ENCODE measurements at places on chromosomes 2 and 18.

GRCh38 chr2:20400787-20401488 lies 45.9 kb upstream of the RHOB start:
- no peak for DNase-seq

DNA sequence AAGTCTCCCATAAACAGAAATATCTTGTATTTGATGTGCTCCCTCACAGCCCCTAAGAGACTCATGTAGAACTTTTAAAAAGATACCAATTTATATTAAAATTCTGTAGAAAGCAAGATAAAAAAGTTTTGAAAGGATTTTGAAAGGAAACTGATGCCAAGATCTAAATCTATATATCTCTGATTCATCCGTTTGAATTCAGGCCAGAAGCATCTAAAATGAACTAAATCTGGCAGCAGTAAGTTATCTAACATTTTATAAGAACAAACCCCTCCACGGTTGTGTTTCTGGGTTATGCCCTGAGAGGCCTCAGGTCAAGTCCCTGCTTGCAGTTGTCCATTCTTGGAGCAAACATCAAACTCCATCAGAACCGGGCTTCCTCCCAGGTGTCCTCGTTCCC lies 165.8 kb downstream of the FBXO15 start:
- no peak for DNase-seq

GRCh38 chr2:42754776-42755140 lies 9.2 kb downstream of the OXER1 start:
- DNase-seq: no peak

GRCh38 chr2:221635949-221636348 lies 63.8 kb upstream of the EPHA4 start:
- no peak for DNase-seq

- no peak for DNase-seq
Measured at GRCh38 chr2:159605441-159606178, 10.7 kb downstream of the BAZ2B start.

- DNase-seq: no peak
Measured at GRCh38 chr2:10333966-10334365, 31.3 kb downstream of the HPCAL1 start.

DNA sequence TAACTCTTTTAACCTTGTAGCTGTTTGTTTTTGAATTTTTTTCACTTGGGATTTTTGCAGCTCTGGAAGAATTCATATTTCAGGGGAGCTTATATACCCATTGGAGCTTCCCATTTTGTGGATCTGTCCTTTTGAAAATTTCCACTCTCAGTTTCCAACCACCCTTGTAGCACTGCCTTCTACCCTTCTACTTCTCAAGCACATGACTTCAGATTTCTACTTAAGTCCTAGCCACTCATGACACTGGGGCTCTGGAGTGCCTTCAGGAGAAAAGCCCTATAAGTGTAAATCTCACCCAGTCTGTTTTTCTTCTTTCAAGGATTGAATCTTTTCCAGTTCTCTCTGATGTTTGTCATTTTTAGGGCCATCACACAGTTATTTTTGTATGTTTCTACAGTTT lies 283.7 kb upstream of the KCNH7 start:
- no peak for DNase-seq

GRCh38 chr2:156191527-156191926 lies 141.0 kb downstream of the NR4A2 start:
- no peak for DNase-seq

DNA sequence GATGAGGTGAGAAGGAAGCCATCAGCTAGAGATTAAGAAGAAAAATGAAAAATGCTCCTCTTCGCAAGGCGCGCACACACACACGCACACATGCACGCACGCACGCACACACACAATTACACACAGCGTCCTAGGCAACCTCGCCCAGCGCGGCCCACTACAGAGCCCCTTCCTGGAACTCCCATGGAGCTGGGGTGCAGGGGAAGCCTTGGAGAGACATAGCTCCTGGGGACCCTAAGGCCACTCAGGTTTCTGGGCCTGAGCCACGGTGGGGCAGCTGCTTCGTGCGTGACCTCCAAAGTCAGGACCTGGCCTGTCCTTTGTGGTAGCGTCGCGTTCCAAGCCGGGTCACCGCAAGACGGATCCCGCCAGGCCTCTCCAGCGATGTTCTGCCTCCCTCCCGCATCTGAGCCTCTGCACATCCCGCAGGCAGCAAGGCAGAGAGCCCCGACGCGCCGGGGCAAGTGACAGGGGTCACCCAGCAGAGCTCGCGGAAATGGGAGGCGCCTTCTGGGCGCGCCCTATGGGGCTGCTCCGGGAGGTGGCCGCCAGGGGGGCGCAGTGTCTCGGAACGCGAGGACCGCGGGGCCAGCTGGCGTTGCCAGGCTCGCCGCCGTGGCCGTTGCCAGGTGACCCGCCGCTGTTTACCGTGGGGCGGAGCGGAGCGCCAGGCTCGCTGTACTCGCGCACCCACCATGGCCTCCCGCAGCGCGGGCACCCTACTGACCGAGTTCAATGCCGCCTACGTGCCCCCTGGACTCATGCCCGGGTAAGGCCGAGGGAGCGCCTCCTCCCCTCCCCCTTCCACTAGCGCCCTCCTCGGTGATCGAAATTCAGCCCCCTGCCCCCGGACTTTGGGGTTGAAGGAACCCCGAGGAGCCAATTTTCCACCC lies 79.0 kb downstream of the CIB4 start:
- DNase-seq: no peak

GRCh38 chr18:58955738-58956137 lies 91.1 kb downstream of the ZNF532 start:
- no peak for DNase-seq

DNA sequence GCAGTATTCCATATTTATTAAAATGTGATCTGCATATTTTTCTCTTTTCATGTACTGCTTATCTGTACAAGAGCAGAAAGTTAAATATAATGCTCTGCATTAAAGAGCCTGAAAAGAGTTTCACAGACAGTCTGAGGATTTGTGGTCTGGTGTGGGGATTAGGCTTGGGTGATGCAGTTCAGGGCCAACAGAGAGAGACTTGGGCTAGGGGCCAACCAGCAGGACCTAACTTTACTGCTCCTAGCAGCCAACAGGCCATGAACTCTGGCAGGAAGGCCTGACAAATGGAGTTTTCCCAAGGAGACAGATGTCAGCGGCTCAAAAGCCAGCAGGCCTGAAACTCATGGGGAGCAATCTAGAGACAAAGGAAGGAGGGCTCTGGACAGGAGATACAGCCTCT lies 169.6 kb downstream of the LRRTM1 start:
- DNase-seq: no peak

DNA sequence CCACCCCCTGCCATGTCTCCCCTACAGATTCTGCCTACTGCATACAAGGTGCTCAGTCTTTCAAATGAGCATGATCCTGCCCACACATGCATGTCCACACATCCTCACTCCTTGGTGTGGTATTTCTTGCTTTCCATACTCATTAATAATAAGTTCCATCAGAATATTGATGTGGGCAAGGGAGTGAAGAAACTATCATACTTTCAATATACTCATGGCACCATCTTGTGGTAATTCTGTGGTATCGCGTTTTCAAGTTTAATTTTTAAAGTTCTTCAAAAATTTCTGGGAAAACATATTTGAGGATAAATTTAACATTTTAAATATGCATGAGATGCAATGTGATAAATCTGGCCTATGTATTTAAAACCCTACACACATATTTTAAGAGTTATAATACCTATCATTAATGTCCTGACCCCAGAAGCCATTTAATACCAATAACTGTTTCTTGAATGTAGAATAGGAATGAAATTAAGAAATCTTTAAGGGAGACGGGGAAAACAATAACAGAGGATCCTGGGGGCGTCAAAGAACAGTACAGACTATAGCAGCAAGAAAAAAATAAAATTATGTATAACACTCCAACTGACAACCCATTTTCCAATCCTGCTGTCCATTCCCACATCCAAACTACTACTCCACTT lies 110.1 kb downstream of the ZNF385B start:
- DNase-seq: no peak

DNA sequence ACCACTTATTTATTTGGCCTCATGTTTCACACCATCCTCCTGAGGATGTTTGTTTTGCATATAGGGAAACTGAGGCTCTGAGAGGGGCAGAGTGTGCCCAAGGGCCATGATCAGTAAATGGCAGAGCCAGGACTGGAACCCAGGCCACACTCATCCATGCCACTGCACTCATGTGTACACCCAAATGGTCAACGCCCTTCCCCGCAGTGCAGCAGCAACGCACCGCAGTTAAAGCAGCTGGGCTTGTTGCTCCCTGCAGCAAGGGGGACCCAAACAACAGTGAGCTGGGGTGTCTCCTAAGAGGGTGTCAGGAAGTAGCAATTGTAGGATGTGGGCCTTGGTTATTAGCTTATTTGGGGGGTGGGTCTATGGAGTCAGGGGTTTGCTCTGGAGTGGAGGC lies 36.6 kb downstream of the ZAP70 start:
- no peak for DNase-seq

GRCh38 chr2:57180678-57181077 lies 865.9 kb upstream of the VRK2 start:
- no peak for DNase-seq

- DNase-seq: no peak
Measured at GRCh38 chr2:59959944-59960343, 593.5 kb downstream of the BCL11A start.

DNA sequence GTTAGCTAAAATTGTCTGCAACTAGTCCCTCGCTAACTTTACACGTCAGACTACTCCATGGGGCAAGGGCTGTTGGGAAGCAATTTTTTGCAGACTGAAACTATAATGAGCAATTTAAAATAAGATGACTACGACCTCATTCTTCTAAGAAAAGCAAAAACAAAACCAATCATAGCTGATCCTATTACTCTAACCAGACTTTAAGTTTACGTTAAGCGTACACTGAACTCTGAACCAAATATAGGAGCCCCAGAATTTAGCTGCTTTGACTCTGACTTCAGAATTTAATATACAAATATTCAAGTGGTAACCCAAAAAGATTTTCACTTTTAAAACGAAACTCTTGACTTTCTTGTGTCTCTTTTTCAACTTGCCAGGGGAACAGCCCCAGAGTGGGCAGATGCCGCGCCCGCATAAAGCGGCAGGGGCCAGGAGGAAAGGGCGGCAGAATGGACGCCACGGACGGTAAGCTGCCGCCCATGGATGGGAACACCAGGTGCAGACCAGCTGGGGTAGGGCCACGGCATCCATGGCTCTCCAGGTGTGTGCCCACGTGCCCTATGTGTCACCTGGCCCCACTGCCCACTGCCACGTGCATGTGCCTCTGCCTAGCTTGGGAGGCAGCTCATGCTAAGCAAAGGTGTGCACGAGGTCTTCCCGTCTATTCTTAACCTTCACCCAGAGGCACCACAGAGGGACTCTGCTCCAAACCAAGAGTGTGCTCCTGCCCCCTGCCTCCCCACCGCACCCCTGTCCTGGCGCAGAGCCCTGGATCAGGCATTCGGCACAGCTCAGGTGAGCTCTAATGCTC lies 217.6 kb downstream of the HDAC4 start:
- no peak for DNase-seq

GRCh38 chr2:159232456-159233170 lies 53.9 kb downstream of the WDSUB1 start:
- no peak for DNase-seq

- DNase-seq: no peak
Measured at GRCh38 chr2:191854382-191855372, 7.8 kb upstream of the CAVIN2 start.

DNA sequence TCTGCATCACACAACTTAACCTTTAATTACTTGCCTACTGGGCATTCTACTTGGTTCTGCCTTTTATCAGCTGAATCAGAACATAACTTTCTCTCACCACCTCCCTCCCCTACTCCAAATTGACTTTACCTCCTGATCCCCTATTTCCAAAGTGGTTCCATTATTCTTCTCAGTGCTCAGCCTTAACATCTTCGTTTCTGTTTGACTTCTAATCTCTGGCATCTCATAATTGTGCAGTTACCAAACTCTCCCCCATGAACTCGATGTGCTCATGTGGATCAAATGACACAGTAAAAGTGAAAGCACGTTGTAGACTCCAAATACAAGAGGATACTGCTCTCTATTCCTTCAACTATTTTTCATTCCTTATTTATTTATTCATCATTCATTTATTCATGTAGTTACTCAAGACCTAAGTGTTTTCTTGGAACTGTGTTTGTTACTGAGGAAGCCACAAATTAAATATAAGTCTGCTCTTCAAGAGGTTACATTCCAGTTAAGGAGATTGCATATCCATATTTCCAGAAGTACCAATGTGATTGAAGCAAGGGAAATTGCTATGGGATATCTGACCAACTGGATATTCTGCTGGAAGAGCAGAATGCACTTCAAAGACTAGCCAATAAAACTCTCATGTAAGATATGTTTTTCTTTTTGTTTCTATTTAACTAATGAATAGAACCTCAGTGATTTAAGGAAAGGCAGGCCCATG lies 158.8 kb downstream of the TMEFF2 start:
- no peak for DNase-seq
